ENCODE measurements at places on chromosomes 1 and 21. TPM values are rescaled to one million over a fixed set of nuclear protein-coding genes. Genes with fewer than 3 reads are reported as not detected.

The TNFSF4 gene
- 3.3 TPM for total RNA-seq

GRCh38 chr1:22665752-22666151 lies 12.7 kb downstream of the C1QB start:
- H3K4me1 ChIP-seq, result no peaks in the 10 kb centered on the region
- peak; percentile 85 for DNase-seq
- no peak overlapping the region for H3K4me3 ChIP-seq
- H3K36me3 ChIP-seq, result no peaks in the 10 kb centered on the region
- H3K27me3 ChIP-seq, result no peaks in the 10 kb centered on the region

GRCh38 chr1:228851193-228851592 lies 115.9 kb downstream of the RHOU start:
- H3K36me3 ChIP-seq, result no peaks in the 10 kb centered on the region
- DNase-seq, result no peak
- peaks cover 8% of the 10 kb centered on the region for H3K4me1 ChIP-seq
- no peak overlapping the region for H3K4me3 ChIP-seq

GRCh38 chr1:27589841-27590426 lies 14.0 kb downstream of the AHDC1 start:
- H3K36me3 ChIP-seq, result peaks cover 5% of the 10 kb centered on the region
- H3K4me3 ChIP-seq, result no peak overlapping the region
- H3K27me3 ChIP-seq, result no peaks in the 10 kb centered on the region
- peak; percentile 50 for DNase-seq

- DNase-seq, result no peak
- no peaks in the 10 kb centered on the region for H3K27me3 ChIP-seq
- peaks cover 79% of the 10 kb centered on the region for H3K36me3 ChIP-seq
- H3K4me1 ChIP-seq, result peaks cover 14% of the 10 kb centered on the region
- H3K27ac ChIP-seq, result no peak overlapping the region
Observed at GRCh38 chr1:223720971-223721591, 8.7 kb downstream of the CAPN2 start.

DNA sequence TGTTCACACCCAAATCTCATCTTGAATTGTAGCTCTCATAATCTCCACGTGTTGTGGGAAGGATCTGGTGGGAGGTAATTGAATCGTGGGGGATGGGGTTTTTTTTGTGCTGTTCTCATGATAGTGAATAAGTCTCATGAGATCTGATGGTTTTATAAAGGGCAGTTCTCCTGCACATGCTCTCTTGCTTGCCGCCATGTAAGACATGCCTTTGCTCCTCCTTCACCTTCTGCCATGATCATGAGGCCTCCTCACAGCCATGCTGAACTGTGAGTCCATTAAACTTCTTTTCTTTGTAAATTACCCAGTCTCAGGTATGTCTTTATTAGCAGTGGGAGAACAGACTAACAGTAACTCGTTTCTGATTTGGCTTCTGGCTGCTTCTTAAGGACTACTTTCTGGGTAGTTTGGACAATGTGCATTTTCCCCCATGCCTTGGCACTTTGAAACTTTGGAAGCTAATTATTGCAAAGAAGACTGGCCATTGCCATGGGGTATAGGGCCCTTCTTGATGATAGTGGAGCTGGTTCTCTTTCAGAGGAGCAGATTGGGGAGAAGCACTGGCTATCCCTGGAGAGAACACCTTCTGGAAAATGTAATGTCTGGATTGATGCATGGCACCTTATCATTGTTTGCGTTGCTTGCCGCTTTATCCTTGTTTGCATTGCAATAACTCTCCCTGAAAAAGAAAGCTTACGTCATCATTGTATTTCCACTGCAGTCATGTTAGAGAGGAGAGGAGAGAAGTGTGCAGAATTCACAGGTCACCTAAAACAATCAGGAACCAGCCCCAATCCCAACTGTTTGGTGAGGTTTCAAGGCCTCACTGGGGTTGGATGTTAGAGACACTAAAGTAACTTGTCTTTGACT lies 5.9 kb downstream of the CNIH3 start:
- H3K36me3 ChIP-seq, result no peaks in the 10 kb centered on the region
- H3K4me3 ChIP-seq, result no peak overlapping the region
- H3K27ac ChIP-seq, result no peak overlapping the region
- no peaks in the 10 kb centered on the region for H3K4me1 ChIP-seq

GRCh38 chr1:113891631-113892220 lies 4.3 kb upstream of the BCL2L15 start:
- no peaks in the 10 kb centered on the region for H3K36me3 ChIP-seq
- no peaks in the 10 kb centered on the region for H3K4me1 ChIP-seq
- no peak for DNase-seq
- no peak overlapping the region for H3K27ac ChIP-seq

- no peaks in the 10 kb centered on the region for H3K36me3 ChIP-seq
- H3K4me3 ChIP-seq, result no peak overlapping the region
- no peak overlapping the region for H3K27ac ChIP-seq
- no peaks in the 10 kb centered on the region for H3K4me1 ChIP-seq
Observed at GRCh38 chr1:177977141-177977540, 7.3 kb upstream of the SEC16B start.

All from endodermal cell (in vitro differentiated cells).